Fibroblast of mammary gland (primary cell): ENCODE measurements at places on chromosomes 7 and 10.
A peak's percentile ranks its signal among the peaks of the same experiment; 100 is the strongest.

DNA sequence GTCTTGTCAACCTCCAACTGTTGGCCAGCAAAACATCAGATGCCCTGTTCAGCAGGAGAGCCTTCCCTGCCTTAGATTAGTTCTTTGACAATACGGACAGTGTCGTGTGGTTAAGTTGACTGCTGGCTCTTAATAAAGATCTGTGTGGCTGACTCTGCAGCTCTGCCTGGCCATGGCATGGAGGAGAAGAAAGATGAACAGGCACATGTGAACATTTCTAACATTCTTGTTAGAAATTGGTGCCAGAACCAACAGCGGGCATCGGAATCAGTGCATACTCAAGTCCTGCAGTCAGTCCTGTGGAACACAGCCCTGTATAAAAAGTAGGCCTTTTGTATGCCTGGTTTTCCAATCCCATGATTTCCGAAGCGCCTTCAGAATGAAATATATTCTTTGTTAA lies 455.6 kb downstream of the POM121L12 start:
- DNase-seq = no peak

- no peak for DNase-seq
Observed at GRCh38 chr7:157306846-157307838, 29.7 kb upstream of the DNAJB6 start.

GRCh38 chr10:71492872-71493271 lies 96.2 kb downstream of the CDH23 start:
- no peak for DNase-seq

DNA sequence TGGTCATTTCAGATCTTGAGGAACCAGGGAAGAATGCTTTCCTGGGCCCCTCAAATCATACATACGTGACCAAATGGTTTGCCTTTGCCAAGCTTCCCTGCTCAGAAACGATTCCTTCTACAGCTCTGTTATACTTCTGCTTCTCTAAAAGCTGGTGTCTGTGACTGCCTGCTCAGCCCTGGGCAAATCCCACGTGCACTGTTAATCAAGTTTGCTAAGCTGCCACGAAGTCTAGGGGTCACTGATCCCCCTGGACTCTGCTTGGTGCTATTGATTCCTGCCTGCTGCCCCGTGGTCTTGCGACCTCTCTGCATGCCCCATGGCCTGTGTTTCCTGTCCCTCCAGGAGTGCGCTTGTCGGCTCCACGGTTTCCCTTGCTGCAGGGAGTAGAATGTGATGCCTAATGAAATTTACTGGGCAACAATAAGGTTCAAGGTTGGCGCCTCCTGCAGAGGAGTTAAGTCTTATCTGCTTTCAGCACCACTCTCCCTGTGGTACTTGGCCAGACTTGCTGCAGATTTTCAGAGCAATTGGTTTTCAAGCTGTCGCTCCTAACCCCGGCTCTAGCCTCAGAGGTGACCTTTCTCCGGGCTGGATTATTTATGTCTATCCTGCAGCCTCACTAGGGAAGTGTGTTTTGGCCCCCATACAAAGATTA lies 201.6 kb upstream of the FZD8 start:
- no peak for DNase-seq

- DNase-seq = no peak
Observed at GRCh38 chr10:30007406-30007805, 52.0 kb downstream of the JCAD start.

DNA sequence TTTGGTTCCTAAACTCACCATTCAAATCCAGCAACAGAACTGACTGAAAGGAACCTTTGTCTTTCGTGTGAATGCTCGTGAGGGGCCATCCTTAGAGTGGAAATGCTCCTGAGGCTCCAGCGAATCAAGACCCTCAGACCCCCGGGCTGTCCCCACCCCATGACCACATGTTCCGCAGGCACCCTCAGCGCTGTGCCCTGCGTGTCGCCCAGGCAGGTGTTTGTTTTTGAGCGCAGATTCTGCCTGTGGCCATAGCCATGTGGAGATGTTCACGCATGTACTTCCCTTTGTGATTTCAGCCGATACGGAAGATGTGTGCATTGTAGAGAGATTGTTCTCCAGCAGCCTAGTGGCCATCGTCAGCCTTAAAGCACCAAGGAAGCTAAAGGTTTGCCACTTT lies 24.2 kb downstream of the WIPI2 start:
- no peak for DNase-seq

DNA sequence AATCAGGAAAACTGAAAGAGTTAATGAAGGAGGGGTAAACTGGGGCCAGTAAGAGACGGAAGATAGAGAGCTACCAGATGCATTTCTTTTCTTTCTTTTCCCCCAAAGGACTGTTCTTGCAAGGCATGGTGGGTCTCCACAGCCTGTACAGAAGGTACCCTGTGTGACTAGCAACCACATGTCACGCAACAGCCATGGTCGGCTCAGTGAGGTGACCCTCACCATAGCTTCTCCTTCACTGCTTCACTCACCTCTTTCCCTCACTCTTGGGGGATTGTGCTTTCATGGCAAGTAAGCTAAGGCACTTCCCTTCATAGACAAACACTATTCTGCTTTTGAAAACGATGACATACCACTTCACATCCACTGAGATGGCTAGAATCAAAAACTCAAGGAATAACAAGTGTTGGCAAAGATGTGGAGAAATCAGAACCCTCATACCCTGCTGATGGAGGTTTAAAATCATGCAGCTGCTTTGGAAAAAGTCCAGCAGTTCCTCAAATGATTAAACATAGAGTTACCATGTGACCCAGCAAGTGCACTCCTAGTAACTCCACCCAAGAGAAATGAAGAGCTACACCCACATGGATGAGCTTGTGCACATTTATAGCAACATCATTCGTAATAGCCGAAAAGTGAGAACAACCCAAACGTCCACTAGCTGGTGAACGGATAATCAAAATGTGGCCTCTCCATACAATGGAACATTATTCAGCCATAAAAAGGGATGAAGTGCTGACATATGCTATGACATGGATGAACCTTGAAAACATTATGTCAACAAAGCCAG lies 3.8 kb upstream of the INSIG1 start:
- DNase-seq = no peak

DNA sequence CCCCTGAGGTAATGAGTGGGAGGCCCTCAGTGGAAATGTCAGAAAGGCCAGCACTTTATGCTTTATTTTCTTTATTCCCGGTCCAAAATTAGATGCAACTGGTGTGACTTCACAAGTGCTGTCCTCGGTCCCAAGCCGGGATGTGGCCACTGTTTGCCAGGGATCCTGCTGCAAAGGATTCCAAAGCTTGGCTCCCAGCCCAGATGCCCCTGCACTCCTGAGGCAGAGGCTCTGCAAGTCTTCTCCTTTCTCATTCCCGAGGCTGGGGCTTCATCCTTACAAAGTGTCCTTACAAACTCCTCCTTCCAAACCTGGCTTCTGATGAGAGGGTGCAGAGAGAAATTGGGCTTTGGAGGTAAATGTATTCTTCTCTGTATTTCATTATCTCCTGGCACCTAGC lies 544.3 kb upstream of the DPP6 start:
- DNase-seq = no peak

DNA sequence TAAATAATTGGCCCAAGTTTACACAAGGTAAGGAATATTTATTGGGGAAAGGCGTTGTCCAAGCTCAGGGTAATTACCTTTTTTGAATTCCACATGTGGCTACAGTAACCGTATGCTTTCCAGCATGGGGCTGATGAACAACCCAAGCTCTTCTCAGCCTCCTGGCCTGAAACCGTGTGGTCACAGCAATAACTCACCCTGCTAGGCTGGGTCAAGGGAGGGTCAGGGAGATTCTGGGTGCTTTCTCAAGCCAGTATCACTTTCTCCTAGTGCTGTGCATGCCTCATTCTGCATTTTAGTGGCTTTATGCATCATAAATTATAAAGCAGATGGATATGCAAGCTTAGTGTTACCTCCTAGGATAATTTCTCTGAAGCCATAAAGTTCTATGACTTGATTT lies 273.9 kb downstream of the PAXIP1 start:
- DNase-seq = no peak

GRCh38 chr7:141674702-141675101 lies 27.3 kb downstream of the DENND11 start:
- DNase-seq = no peak

GRCh38 chr10:125868372-125868975 lies 12.6 kb downstream of the DHX32 start:
- peak; percentile 64 for DNase-seq

DNA sequence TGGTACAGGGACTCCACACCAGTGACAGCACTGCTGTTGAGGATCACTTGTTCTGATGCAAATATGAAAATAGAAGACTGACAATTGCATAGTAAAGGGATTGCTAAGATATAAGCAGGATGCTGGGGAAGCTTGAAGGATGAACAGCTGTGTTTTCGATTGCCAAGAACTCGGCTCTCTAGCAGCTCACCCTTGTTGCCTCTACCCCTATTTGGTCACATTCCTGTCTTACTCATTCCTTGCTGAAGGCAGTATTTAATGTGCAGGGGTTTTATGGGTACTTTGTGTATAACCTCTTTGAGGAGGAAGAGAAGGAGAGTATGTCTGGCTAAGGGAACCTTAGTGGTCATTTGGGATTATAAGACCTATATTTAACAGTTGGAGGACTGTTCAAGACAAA lies 218.8 kb downstream of the AUTS2 start:
- DNase-seq = peak; percentile 86

DNA sequence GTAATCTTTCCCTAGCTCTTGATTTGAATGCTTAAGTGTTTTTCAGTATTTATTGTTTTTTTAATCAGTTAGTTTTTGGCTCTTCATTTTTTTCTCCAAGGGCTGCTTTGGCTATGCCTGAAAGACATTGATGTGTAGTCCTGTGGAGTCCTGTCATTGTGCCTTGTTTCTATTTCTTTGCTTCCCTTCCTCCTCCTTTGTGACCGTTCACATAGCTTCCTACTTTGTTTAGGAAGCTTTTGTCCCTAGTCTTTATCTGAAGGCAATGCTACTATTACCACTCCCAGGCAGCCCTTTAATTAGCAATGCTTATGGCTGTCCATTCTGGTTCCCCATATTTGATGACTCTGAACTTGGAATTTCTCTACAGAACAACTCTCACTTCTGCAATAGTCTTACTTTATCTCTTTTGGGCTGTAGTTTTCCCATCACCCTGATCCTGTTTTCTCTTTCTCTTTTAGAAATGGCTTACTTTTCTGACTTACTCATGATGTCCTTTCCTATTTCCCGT lies 39.9 kb downstream of the ADCYAP1R1 start:
- no peak for DNase-seq

GRCh38 chr10:78450239-78450638 lies 416.6 kb downstream of the RPS24 start:
- DNase-seq = no peak

- DNase-seq = no peak
Observed at GRCh38 chr10:75272896-75273295, 37.1 kb upstream of the COMTD1 start.

GRCh38 chr10:58741673-58742072 lies 229.0 kb downstream of the BICC1 start:
- DNase-seq = no peak

DNA sequence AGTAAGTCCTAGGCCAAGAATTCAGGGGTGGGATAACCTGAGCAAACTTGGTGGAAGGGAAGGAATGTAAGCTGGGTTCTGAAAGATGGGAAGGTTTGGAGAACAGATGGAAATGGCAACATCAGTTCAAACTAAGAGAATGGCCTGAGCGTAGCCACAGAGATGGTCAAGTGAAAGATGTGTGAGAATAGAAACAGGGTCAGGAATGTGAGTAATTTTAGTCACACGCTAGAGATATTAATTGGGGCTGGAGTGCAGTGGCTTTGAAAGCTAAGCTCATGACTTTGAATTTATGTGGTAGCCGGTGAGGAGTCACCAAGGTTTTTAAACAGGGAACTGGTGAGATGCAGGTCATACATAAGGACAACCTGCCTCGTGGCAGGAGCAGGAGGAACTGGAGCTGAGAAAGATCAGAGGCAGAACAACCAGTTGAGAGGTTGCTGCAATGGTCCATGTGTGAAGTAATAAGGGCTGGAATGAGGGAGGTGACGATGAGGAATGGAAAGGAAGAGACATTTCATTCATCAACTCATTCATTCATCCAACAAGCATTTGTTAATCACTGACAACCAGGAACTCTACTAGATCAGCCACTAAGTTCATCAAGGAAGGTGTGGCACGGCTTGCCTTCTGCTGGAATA lies 12.9 kb upstream of the SORBS1 start:
- no peak for DNase-seq

DNA sequence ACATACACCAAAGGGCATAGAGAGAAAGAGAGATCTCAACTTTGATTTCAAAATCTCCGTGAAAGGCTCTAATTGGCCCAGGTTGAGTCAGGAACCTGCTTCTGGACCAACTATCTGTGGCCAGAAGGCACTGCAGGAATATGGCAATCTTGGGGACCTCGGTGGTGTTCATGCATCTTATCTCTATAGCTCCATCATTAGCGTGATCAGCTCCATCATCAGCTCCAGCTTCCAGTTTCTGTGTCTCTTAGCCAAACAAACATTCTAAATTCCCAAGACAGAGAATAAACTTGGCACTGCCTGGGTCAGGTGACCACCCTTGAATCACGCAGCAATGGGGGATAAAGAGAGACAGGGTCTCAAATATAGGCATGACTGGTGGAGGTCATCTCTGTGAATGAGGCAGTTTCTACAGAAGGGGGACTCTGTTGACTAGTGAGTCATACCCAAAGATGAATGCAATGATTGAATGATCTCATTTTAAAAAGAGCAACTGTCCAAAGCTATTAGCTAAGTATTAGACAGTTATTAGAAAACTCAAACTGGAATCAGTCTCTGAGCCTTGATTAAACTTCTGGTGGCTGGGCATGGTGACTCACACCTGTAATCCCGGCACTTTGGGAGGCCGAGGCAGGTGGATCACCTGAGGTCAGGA lies 5.4 kb upstream of the NRF1 start:
- DNase-seq = no peak

- no peak for DNase-seq
Observed at GRCh38 chr10:75712242-75712880, 280.9 kb downstream of the LRMDA start.

DNA sequence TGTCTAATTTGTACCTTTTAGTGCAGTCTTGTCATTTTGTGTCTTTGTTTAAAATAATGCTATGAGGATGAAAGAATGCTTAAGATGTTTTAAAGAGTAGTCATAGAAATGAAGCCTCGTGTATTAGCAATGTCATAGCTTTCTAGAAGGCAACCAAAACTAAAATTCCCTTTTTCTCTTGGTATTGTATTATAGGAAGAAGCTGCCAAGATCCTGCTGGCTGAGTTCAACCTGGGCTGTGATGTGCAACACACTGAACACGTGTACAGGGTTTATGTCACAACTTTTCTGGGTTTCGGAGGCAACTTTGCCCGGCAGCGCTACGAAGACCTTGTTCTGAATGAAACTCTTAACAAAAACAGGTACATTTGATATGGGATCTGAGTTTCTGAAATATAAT lies 36.2 kb downstream of the COX15 start:
- peak; percentile 7 for DNase-seq

GRCh38 chr10:15201589-15202300 lies 33.3 kb upstream of the NMT2 start:
- DNase-seq = peak; percentile 38

GRCh38 chr10:23081221-23081750 lies 14.1 kb upstream of the MSRB2 start:
- peak; percentile 22 for DNase-seq

DNA sequence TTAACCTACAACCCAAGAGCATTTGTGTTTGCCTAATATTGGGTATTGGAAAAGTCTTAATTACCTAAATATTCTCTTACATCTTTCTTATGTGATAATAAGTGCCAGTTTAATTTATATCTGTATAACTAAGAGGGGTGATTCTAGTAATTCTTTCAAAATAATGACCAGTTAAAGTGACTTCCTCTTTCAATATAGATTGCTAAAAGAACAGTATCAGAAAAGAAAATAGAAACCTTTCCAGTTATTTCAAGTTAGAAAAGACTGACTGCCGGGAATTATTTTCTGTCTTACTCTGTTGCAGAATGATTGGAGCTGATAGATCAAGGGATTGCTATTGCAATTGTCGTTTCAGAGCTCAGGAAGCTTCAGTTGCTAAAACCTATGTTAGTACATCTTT lies 525.0 kb upstream of the SEMA3D start:
- DNase-seq = no peak
